ENCODE measurements at places on chromosomes 7 and 10. TPM values are rescaled to one million over a fixed set of nuclear protein-coding genes. Genes with fewer than 3 reads are reported as not detected.

Gene FGF8
- not detected for total RNA-seq

Gene STEAP1B
- total RNA-seq, result not detected

Gene VWC2
- total RNA-seq, result not detected

Gene CALHM1
- not detected for total RNA-seq

Gene STAM
- 23.6 TPM for total RNA-seq

Gene OPN1SW
- not detected for total RNA-seq

Gene ATRNL1
- 137 TPM for total RNA-seq

Gene FGFR2
- total RNA-seq, result 7.4 TPM

Gene GRID2IP
- total RNA-seq, result not detected

Gene TLL2
- 3.8 TPM for total RNA-seq

Gene CYP3A4
- total RNA-seq, result not detected

Gene COL1A2
- total RNA-seq, result not detected

Gene VSIR
- 11.7 TPM for total RNA-seq

Gene SPDYE5
- total RNA-seq, result not detected

Gene LIPK
- not detected for total RNA-seq

Gene CYP3A7
- not detected for total RNA-seq

Gene MTURN
- total RNA-seq, result 1.6 TPM

Gene VAX1
- 0.27 TPM for total RNA-seq

Gene DPCD
- total RNA-seq, result 72.6 TPM
